ENCODE measurements at places on chromosomes 7 and 10.

GRCh38 chr10:15461353-15462108 is 90.4 kb upstream of the FAM171A1 start:
- DNase-seq: no peak

DNA sequence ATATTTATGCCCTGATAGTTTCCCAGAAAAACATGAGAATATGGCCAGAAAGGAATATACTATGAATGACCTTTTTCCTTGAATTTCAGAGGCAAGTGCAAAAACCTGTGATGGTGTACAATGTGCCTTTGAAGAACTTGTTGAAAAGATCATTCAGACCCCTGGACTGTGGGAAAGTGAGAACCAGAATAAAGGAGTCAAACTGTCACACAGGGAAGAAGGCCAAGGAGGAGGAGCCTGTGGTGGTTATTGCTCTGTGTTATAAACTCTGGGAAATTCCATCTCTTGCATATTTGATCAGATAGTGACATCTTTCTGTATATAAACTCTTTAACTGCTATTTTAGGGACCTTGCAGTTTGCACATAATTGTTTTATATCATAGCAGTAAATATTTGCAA is 33.7 kb downstream of the RAB18 start:
- no peak for DNase-seq

DNA sequence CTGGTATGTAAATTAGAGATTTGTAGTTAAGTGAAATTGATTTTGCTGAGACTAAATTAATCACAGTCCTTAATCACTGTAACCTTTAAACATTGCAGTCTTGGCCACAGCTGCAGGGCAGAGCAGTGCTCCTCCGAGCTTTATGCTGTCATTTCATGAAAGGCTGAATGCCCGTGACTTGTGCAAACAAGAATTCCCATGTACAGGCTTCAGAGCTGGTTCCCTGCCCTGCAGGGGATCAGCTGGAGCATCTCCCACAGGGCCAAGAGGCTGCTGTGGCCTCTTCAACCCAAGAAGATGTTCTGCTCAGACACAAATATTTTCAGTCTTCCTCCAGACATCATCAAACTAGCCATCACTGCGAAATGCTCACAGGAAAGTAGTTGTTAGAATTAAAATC is 419.1 kb downstream of the AUTS2 start:
- DNase-seq: no peak

DNA sequence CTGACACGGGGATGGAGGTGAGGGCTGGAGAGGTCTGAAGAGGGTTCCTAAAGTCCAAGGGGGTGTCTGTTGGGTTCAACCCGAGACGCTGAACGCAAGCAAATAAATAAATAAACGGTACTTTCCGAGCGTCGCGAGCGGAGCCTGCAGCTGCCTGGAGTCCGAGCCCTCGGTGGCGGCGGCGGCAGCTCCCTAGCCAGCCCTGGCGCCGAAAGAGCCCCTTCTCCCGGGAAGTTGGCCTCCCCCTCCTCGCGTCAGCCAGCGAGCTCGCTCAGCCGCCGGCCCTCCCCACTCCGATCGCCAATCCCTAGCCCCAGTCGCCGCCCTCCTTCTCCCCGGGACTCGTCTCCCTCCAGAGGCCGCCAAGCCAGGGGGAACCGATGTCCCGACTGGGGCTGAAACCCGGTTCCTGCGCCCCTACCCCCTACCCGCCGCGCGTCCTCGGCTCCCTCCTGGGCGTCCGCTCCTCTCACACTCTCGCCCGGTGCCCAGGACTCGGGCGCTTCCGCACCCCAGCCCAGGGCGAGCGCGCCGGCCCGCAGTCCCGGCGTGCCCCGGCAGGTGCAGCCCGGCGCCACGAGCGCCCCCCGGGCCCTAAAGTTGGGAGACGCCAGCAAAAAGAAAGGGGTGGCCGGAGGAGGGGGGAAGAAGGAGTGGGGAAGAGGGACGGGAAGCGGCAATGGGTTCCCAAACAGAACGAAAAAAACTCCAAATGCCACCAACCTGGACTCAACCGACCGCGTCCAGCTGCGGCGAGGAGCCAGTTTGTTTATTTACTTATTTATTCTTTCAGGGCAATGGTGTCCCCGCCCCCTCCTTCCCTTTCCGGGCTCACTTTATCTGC is at the start of gene GFRA1:
Gene GFRA1, minus strand, starts transcription at position 767 of the 844 bp plus-strand sequence. CDS start 1,177 bp downstream, outside the sequence.
- peak; percentile 91 for DNase-seq

- no peak for DNase-seq
These were observed 683.2 kb upstream of the IGFBP3 start for GRCh38 chr7:46604241-46604661.

DNA sequence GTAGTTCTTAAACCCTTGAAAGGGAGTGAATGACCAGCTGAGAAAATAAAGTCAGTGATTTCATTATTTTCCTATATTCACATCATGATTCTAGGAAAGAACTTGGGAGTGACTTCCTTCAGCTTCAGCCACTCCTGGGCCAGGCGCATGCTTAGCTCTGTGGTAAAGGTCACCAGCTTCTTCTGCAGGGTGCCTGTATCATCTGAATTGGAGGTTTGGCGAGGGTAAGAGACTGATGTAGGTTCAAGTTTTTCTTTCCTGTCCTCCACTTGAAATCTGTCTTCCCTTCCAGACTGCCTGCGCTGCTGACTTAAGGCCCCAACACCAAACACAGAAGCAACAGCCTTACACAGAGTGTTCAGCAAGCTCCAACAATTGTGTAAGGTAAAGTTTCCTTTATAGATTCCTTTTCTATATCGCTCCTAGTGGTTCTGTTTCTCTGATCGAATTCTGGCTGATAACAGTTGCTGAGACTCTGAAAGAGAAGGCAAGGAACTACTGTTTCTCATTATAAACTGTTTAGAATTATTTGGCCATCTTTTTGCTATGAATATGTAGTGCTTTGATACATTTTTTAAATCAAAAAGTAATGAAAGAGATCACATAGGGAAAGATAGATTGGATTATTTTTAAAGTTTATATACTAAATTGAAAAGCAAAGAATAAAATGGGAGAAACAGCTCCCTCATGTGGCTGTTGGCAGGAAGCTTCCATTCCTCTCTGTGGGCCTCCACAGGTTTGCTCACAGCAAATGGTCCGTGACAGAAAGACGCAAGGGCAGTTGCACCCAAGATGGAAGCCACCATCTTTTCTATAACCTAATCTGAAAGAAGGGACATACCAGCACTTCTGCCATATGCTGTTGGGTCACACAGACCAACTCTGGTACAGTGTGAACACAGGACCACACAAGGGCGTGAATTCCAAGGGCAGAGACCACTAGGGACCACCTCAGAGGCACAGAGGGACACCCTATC is 14.0 kb downstream of the GATAD1 start:
- no peak for DNase-seq

GRCh38 chr10:72065439-72066025 is 22.8 kb downstream of the SPOCK2 start:
- no peak for DNase-seq

GRCh38 chr10:73743327-73743904 is 756 bp upstream of the SEC24C start:
- DNase-seq: no peak

- DNase-seq: no peak
These were observed 30.1 kb downstream of the APBB1IP start for GRCh38 chr10:26468291-26468690.

DNA sequence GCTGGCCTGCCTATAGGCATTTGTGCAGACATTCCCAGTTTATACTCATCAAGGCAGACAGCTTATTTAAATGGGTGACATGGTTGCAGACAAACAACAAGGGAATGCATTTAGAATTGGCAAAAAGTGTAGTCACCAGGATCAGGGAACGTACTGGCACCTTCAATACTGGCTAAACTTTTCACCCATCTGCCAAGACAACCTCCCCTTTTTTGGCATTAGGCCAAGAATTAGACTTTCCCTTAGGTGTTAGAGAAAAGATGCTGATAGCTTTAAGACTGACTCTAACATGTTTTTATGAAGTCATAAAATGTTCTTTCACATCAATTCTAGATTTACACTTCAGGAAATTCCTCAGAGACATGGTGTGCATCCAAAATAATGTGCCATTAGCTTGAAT is 365.9 kb downstream of the PHTF2 start:
- DNase-seq: no peak

GRCh38 chr10:128062331-128062880 is 63.8 kb downstream of the MKI67 start:
- DNase-seq: peak; percentile 74

DNA sequence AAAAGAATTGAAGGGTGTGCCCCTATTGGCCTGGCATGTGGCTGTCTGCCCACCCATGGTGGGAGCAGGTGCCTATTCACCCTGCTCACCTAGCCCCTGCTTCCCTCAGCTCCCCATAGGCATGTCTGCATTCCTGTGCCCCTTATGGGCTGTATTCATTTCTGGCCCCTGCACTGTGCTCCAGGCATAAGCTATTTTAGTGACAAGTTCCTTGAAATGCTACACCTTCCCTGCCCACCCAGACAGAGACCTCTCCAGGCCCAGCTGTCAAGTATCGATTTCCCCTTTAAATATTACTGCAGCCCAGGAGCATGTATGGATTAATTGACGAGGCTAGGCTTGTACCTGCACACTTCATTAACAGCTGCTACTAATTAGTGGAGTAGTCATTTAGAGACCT is 235.4 kb downstream of the RPS24 start:
- DNase-seq: no peak

- no peak for DNase-seq
These were observed 215.3 kb upstream of the RHOBTB1 start for GRCh38 chr10:61159253-61159652.

DNA sequence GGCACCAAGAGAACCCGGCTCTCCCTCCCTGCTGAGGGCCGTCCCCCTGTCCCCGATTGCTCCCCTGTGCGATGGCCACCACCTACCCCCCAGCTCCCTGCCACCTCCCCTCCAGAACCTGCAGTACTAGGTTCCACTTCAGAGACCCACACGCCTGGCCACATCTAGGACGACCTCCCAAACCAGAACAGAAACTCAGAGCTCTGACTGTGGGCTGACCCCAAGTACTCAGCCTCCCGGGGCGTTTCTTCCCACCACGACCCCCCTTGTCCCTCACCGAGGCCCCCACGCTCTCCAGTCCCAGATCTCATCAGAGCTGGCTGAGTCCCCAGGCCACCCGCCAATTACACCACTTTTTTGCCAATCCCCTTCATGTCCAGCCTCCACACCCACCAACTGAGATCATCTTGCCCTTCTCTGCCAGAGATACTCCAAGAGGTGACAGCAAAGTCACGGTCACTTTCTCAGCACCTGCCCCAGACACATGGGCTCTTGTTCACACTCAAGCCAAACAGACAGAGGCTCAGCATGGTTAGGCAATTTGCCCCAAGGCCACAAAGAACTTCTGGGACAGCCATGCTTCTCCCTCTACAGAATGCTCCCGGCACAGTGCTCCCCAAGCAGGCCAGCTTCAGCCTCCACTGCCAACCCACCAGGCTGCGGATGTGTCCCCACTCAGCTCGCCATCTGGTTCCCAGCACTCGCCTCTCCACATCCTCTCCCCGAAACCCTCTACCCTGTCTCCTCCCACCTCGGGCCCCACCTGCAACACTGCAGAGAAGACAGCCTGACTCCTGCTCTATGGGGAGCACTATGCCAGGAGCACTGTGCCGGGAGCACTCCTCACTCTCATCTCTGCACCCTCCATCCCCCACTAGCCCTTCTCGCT is 4.7 kb downstream of the TMEM120A start:
- DNase-seq: peak; percentile 89
